ENCODE measurements at places on chromosomes 6 and 20.

DNA sequence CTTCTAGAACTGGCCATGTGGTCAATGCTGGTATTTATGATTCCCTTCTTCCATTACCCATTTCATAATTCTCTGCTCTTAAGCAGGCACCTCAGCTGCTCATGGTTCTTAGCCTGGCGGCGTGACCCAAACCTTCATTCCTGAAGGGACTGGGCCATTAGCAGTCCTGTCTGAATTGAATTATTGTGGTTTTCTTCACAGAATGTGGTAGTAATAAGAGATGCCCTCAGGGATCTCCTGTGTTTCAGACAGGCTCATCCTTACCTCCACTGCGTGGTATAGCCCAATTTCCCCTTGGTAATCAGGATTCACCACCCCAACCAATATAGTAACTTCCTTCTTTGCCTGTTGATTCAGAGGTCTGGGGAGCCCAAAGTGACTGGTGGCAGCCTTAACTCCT lies 37.6 kb downstream of the PKIB start:
- DNase-seq = no peak

GRCh38 chr6:12911427-12911826 lies 194.9 kb downstream of the PHACTR1 start:
- DNase-seq = no peak

DNA sequence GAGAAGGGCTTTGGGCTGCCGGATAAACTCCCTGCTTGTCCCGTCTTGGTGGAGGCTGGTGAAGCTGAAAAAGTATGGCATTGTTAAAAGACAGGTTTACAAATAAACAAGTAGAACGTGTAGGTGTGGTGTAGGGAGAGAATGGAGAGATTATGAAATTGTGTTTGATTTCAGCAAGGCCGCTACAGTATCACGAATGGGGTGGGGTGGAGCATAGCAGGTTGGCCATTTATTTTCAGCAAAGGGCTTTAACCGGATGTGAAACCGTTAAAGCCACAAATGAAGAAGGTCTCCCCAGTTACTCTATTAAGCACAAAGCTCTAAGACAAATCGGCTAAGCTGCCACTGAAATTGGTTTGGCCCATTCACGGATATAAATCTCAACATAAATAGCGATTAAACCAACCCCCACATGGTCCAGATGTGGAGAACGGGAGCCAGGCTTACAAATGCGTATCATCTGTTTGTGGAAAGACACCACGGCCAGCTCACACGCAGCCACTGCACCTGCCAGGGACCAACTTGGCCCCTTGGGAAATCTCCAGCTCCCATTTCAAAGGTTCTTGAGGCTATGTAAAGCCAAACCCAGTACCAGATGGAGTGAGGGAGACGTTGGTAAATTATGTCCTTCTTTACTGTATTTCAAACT lies 94.0 kb downstream of the ZMYND8 start:
- no peak for DNase-seq

DNA sequence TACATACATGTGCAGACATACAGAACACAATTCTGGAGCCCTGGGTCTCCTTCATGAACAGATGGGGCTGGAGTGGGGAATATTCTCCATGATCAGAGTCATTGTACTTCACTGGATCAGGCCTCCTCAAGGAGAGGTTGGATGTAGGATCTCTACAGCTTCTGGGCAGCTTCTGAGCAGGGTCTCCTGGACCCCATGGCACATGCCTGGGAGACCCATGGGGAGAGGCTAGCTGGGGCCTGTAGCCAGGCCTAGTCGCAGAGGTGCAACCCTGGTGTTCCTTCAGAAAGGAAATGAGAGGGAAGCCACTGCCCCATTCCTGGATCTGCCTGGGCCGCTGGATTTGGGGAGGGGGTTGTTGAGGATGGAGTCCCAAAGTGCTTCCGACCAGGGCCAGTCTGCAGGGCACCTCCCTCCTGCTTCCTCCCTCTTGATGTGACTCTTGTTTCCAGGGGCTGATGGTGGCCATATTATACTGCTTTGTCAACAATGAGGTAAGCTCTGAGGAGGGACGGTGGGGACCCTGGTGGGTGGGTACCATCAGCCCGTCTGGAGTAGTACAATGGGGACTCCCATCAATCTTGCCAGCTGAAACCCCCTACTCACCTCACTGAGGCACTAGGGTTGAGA lies 31.8 kb downstream of the GLP1R start:
- DNase-seq = no peak

- no peak for DNase-seq
Observed at GRCh38 chr20:513429-513828, 30.2 kb downstream of the CSNK2A1 start.

GRCh38 chr6:66478705-66479104 lies 771.7 kb upstream of the EYS start:
- DNase-seq = no peak

GRCh38 chr6:88232753-88233152 lies 66.6 kb upstream of the CNR1 start:
- DNase-seq = no peak

DNA sequence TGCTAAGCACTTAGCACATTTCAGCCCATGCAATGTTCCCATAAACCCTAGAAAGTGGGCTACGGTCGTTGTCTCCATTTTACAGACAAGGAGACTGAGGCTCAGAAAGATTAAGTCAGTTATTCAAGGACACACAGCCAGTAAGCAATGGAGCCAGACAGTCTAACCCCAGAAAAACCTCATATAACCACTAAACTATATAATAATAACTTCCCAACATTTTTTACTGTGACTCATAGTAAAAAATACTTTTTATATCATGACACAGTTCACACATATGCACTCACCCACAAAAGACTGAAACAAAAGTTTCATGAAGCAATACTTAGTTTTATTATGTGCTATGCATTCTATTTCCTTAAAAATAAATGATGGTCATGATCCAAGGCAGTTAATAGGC lies 66.2 kb upstream of the EYA2 start:
- no peak for DNase-seq

DNA sequence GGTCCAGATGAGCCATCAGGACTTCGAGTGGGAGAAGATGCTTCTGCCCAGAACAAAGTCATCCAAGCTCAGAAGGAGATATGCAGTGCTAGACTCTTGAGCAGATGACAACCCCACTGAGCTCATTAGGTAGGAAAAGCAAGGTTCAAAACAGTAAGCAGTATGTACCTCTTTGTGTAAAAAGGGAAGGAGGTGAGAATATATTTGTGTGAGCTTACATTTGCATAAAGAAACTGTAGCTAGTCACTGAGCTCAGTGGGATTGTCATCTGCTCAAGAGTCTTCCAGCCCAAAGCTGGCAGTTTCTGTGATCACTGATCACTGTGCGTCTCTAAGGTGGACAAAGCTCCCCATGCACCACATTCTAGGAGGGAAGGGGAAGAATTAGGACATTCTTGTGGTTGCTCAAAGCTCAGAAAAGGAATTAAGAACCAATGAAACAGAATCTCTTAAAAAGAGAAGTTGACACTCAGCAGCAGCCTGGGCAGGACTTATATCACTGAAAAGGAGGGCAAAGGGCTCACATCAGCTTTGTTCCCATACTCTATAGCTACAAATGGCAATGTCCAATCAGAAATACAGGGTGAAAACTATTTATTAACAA lies 90.0 kb upstream of the MAFB start:
- DNase-seq = no peak

DNA sequence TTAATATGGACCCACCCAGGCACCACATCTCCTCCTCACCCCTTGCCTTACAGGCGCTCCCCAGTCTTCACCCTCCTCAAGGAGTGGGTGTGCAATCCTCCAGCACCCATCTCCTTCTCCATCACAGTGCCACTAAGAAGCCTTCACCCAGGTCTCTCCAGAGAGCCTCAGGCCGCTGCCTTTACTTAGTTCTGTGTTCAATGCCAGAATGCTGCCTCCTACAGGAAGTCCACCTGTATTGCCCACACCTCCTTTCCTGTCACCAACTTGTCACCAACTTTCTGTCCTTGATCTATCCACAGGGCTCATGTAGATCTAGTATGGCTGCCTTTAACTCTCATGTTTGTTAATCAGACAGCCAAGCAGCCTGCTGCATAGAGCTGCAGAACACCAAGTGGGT lies 586 bp upstream of the LST1 start:
- no peak for DNase-seq

GRCh38 chr6:136169394-136170148 lies 80.5 kb downstream of the MTFR2 start:
- DNase-seq = no peak

GRCh38 chr20:23508449-23509229 lies 17.7 kb downstream of the CST8 start:
- DNase-seq = no peak

- no peak for DNase-seq
Observed at GRCh38 chr6:125858427-125859320, 67.9 kb downstream of the NCOA7 start.

DNA sequence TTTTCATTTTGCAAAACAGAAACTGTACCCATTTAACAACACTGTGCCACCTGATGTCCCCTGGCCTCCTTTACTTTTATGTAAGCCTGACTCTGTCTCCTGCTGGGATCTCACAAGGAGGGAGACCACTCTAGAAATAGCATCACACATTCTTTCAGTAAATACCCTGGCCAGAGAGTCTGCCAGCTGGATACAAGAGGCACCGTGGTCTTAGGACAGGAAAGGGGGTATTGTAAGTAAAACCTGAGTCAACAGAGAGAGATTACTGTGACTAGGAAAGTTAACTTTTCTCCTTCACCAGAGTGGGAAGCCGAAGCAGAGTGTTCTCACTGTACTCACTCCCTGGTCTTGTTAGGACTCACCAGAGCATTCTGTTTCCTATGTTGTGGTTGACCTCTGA lies 27.8 kb downstream of the CMTR1 start:
- DNase-seq = no peak

DNA sequence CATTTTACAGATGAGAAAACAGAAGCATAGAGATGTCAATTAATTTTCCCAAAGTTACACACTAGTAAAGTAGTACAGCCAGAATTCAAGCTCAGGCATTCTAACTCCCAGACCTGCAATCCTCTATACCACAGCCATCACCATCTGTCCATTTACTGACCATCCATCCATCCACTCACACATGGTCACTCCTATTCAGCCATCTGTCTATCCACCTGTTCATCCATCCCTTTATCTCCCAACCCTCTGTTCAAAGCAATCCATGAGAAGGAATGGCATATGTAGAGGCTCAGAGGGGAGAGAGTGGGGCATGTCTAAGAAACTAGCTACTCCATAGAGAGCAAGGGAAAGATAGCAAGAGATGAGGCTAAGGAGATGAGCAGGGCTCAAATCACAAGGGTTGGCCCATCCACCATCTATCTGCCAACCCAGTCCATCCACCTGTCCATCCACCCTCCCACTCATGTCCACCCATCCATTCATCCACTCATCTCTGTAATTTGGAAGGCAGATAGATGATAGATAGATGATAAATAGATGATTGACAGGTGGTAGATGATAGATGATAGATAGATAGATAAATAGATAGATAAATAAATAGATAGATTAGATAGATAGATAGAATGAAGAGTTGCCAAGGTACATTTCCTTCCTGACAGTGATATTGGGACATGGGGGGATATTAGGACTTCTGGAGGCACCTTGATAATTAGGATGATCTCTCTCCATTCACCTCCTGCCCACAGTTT lies 12.2 kb upstream of the C6orf132 start:
- DNase-seq = no peak

DNA sequence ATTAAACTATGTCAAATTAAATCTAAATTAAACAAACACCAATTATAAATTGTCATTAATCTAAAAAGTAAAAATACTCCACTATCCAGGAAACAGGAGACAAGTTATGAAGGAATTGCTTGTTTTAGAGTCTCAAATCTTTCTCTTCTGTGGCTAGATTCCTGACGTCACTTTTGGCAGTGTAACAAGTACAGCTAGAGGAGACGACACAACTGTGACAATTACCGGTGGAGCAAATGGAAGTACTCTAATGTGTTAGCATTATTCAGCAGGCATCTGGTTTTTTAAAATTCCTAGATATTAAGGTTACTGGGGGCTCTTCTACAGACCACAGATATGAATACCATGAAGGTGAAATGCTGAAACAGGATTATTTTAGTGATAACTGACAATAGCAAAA lies 1042.7 kb downstream of the EPHA7 start:
- no peak for DNase-seq

- no peak for DNase-seq
Observed at GRCh38 chr6:133214267-133214666, 26.9 kb upstream of the EYA4 start.

DNA sequence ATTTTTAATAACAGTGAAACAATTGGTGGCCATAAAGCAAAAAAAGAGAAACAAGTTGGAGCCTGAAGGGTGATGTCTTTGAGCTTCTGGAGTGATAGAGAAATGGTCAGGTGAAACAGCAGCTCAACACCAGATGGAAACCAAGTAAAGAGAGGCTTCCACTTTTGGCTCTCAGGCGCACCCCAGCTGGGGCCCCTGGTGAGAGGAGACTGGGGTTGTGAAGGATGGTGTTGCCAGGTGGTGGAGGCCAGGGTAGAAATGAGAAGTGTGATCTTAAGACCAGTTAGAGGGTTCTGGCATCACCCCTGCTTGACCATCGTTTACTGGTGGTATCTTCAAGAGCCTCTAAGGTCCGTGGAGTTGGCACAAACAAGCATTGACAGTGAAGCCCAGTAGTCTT lies 126.0 kb upstream of the AKIRIN2 start:
- no peak for DNase-seq

GRCh38 chr20:38237381-38237780 lies 23.2 kb downstream of the KIAA1755 start:
- no peak for DNase-seq

GRCh38 chr6:70151616-70152015 lies 151.3 kb downstream of the COL9A1 start:
- no peak for DNase-seq

- no peak for DNase-seq
Observed at GRCh38 chr6:144145541-144145940, 4.8 kb upstream of the STX11 start.

DNA sequence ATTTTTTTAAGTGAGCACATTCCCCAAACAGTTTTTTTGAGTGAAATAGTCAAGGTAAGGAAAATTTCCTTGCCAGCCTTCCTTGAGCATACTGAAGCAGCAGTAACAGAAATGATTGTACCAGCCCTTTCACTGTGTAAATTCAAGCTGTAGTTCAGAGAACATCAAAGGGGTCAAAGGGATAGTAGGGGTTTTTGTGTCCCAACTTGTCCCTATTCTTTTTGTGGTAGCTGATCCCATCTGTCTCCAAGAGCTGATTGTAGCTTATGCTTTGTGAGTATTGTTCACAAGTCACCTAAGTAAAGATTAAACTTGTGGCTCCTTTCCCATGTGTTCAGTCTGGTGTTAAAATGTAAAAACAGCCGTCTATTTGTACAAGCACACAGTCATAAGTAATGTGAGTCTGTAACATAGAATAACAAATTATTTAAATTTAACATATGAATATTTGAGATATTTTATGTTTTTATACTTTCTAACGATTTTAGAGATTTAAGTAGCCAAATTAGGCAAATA lies 185.0 kb downstream of the CENPW start:
- DNase-seq = no peak

DNA sequence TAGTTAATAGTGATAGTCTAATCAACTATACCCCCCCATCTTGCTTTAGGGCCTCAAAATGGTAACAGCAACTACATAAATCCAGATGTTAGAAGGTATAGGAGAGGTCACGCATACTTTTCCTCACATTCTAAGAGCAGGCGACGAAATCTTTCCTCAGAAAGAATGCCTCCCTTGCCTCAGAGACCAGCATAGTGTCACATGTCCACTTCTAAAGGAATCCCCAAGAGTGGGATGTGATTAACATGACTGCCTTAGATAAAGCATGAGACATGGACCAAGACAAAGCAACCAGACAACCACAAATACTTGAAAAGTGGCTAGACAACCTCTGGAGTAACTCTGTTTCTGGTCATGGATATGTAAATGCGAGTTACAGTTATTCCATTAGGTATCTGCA lies 710.7 kb downstream of the EYS start:
- no peak for DNase-seq

- no peak for DNase-seq
Observed at GRCh38 chr6:44388135-44388487, 605 bp downstream of the CDC5L start.
